IMR-90 (cell line): ENCODE measurements at places on chromosomes 4 and X. TPM values are rescaled to one million over a fixed set of nuclear protein-coding genes. Genes with fewer than 3 reads are reported as not detected.

Gene ADH4
- total RNA-seq = not detected in 2 replicates

DNA sequence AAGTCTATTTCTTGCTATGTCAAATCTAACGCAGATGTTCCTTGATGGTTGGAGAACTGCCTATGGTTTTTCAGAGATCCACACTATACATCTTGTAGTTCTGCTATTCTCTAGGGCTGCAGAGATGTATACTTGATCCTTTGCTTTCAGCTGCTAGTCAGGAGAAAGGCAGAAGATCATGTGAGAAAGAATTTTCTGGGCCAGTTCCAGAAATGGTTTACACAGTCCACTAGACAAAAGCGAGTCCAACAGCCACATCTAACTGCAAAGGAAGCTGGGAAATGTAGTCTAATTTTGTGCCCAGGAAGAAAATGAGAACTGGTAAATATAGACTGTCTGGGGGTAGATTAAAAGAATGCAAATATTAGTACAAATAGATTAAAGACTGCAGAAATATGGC, 394.3 kb upstream of the SLIT2 start:
- DNase-seq = peak; percentile 58
- H3K4me1 ChIP-seq = no peaks in the 10 kb centered on the region
- no peak overlapping the region for H3K27ac ChIP-seq
- no peaks in the 10 kb centered on the region for H3K36me3 ChIP-seq
- H3K4me3 ChIP-seq = no peak overlapping the region

DNA sequence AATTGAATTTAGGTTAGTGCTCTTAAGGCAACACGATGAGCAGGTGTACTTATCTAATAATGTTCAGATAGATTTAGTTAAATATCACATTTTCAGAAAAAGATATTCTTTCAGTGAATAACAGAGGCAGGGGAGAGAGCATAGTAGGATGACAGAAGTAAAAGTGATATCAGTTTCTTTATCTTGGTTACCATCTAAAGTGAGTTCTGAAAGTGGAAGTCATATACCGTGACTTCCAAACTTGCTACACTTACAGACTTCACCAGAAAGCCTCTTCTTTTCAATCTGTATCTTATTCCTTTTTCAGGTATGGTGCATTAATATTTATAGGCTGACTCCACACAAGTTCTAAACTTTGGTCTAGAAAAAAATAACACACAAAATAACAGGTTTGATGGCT, 124.9 kb downstream of the POU4F2 start:
- no peak overlapping the region for H3K4me3 ChIP-seq
- no peaks in the 10 kb centered on the region for H3K4me1 ChIP-seq
- no peaks in the 10 kb centered on the region for H3K27me3 ChIP-seq
- H3K27ac ChIP-seq = no peak overlapping the region
- no peaks in the 10 kb centered on the region for H3K36me3 ChIP-seq

- H3K27ac ChIP-seq = no peak overlapping the region
- no peaks in the 10 kb centered on the region for H3K27me3 ChIP-seq
- H3K4me3 ChIP-seq = no peak overlapping the region
- no peaks in the 10 kb centered on the region for H3K36me3 ChIP-seq
- no peak for DNase-seq
These were observed 112.7 kb downstream of the CLCN5 start for GRCh38 chrX:50035126-50035525.

Gene FAM47E
- under 0.01 TPM in 1 of 2 replicates, not detected in the other for total RNA-seq

Gene PLK4
- total RNA-seq = 15.1 and 16.1 TPM in 2 replicates

DNA sequence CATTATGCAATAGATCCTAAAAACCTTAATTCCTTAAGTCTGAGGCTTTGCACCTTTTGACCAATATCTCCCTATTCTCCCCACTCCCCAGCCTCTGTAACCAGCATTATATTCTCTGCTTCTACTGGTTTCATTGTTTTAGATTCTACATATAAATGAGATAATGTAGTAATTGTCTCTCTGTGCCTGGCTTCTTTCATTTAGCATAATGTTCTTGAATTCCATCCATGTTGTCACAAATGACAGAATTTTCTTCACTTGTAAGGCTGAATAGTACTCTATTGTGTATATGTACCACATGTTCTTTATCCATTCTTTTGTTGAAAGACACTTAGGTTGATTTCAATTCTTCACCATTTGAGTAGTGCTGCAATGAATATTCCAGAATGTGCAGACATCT, 66.0 kb downstream of the MAGEC1 start:
- no peaks in the 10 kb centered on the region for H3K4me1 ChIP-seq
- no peaks in the 10 kb centered on the region for H3K27me3 ChIP-seq
- no peak for DNase-seq
- no peak overlapping the region for H3K27ac ChIP-seq
